ENCODE measurements at places on chromosomes 3 and 15.

DNA sequence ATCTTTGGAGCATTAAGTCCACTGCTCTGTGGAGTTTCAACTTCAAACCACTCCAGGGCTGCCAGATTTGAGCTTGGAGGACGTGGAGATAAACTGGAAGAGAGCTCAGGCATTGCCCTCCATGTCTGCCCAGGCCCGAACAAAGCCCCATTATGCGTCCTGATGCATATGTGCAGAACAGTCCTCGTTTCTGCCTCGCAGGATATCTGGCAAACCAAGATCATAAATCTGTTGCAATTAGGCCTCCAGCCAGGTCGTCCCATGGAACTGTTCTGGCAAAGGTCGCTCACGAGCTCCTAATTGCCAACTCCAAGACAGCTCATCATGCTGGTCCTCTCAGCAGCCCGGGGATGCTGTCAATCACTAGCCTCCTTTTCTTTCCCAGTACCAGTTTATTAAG lies 91.2 kb downstream of the SEMA5B start:
- no peak overlapping the region for H3K27ac ChIP-seq
- H3K27me3 ChIP-seq: peaks cover 16% of the 10 kb centered on the region
- no peaks in the 10 kb centered on the region for H3K4me1 ChIP-seq
- no peak overlapping the region for H3K4me3 ChIP-seq
- ATAC-seq: no peak

DNA sequence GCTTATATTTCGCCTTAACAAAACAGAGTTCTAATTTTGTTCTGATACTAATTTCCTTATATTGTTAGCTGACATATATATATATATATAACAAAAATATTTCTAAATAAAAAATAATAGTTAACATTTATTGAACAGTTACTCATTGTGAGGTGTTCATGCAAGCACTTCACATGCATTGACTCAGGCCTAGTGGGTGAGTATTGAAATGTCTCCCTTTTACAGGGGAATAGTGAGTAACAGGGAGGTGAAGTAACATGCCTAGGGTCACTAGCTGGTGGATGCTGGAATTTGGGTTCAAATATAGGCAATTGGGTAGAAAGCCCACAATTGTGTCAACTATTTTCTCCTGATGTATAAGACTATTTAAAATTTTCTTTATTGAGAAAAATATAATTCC lies 102.6 kb upstream of the ZPLD1 start:
- H3K36me3 ChIP-seq: no peaks in the 10 kb centered on the region
- H3K4me1 ChIP-seq: no peaks in the 10 kb centered on the region
- H3K27me3 ChIP-seq: peaks cover 8% of the 10 kb centered on the region
- H3K27ac ChIP-seq: no peak overlapping the region
- no peak overlapping the region for H3K4me3 ChIP-seq

- peak within 1 kb of the TSS; percentile 86 for H3K4me3 ChIP-seq
- H3K36me3 ChIP-seq: peaks cover 14% of the 10 kb centered on the region
- no peaks in the 10 kb centered on the region for H3K27me3 ChIP-seq
- peak; percentile 61 for ATAC-seq
- H3K27ac ChIP-seq: peak within 1 kb of the TSS; percentile 91
- peaks cover 51% of the 10 kb centered on the region for H3K4me1 ChIP-seq
Measured at GRCh38 chr3:191329654-191330529, at the start of gene UTS2B. Gene UTS2B, minus strand, starts transcription at chr3:191330526. Its CDS starts 48,337 bp downstream, at chr3:191282189.

DNA sequence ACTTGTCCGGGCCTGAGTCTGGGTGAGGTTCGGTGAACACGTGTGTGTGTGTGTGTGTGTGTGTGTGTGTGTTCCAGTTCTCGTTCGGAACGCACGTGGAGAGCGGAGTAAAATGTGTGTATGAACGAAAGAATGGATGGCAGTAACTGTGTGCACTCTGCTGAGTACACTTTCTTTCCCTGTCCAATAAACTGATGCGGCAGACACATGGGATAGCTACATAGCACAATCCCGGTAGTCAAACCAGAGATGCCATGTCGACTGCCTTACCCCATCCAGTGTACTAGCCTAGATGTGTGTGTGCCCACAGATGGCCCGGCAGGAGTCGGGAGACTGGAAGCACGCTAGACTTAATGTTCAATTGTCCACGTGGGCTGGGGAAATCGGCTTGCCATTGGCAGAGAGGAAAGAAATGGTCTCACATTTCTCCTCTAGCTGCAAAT lies 507 bp upstream of the GOLIM4 start:
- H3K36me3 ChIP-seq: no peaks in the 10 kb centered on the region
- no peaks in the 10 kb centered on the region for H3K27me3 ChIP-seq
- H3K4me3 ChIP-seq: peak overlapping the region; percentile 87

DNA sequence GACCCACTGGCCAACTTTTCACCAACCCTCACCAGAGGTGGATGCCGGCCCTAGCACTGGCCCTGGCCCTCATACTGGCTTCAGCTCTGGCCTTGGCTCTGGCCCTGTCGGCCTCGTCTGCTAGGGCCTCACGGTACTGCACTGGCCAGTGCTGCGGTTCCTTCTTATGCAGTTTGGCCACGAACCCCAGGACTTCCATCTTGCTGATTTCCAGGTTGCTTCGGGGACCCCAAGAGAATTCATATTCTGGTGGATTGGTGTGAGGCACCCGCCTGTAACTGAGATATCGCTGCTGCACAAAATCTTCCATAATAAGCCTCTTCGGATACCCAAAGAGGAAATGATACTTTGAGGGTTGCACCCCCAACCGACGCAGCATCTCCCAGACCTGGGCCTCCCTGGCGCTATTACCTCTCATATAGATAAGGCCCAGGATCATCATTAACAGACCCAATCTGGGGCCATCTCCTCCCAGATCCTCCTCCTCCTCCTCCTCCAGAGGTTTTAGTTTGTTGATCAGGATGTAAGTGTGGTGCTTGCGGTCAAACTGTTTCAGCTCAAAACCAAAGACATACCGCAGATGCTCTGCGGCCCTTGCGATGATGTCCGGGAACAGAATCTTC lies 883 bp downstream of the MAGEF1 start:
- H3K4me1 ChIP-seq: peaks cover 29% of the 10 kb centered on the region
- H3K36me3 ChIP-seq: peaks cover 12% of the 10 kb centered on the region
- ATAC-seq: peak; percentile 83
- no peaks in the 10 kb centered on the region for H3K27me3 ChIP-seq
- peak overlapping the region; percentile 83 for H3K27ac ChIP-seq
- peak overlapping the region; percentile 87 for H3K4me3 ChIP-seq

- no peak overlapping the region for H3K4me3 ChIP-seq
- H3K27ac ChIP-seq: no peak overlapping the region
- H3K4me1 ChIP-seq: peaks cover 12% of the 10 kb centered on the region
- peaks cover 47% of the 10 kb centered on the region for H3K36me3 ChIP-seq
Measured at GRCh38 chr3:52839892-52840545, 5.2 kb upstream of the MUSTN1 start.

DNA sequence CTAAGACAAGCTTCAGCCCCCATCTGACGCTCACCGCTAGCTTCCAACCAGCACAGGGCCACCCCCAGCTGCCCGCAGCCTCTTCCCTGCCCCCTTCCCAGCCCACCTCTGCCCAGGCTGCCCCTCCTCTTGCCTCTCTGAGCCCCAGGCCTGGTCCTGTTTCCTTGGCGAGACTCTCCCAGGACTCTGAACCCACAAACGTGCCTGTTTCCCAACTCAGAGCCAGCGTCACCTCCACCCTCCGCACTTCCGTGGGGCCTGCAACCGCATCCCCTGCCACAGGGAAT lies 35.0 kb downstream of the ZXDC start:
- no peak overlapping the region for H3K27ac ChIP-seq
- ATAC-seq: no peak
- no peak overlapping the region for H3K4me3 ChIP-seq
- H3K4me1 ChIP-seq: no peaks in the 10 kb centered on the region
- H3K27me3 ChIP-seq: no peaks in the 10 kb centered on the region

GRCh38 chr15:97995192-97995591 lies 34.7 kb downstream of the ARRDC4 start:
- H3K4me3 ChIP-seq: no peak overlapping the region
- no peak overlapping the region for H3K27ac ChIP-seq
- H3K27me3 ChIP-seq: no peaks in the 10 kb centered on the region
- H3K4me1 ChIP-seq: peaks cover 8% of the 10 kb centered on the region

DNA sequence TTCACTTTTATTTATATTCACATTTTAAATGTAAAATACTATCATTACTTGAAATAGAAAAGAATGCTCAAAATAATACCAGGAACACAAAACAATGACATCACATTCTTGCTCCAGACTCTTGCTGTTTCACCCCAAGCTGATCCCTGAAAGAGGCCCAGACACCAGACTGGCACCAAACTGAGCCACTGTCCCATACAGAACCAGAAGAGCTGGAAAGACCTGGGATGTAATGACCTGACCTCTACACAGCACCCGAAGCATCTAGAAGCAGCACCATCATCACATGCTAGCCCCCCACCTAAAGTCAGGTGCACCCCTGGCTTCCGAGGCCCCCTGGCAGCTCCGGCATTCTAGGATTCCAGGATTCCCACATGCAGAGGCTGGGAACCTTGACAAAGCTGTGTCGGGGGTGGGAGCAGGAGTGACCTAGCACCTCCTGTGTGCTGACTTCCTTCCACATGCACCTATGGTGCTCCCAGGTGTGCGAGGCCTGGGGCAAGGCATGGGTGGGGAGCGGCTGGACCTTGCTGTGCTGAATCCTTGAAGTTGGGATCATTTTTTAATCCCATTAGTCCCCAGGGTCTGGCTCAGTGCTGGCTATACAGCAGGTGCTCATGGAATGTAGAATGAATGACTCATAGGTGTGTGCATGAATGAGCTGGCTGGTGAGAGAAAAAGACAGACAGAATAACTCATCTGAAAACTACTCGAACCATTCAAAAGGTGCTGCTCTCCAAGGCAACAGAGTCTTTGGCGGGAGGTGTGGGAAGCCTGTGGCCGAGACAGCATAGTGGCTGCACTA lies 144.7 kb upstream of the IQSEC1 start:
- no peaks in the 10 kb centered on the region for H3K36me3 ChIP-seq
- no peak overlapping the region for H3K4me3 ChIP-seq
- H3K4me1 ChIP-seq: no peaks in the 10 kb centered on the region
- ATAC-seq: no peak
- H3K27ac ChIP-seq: no peak overlapping the region
- H3K27me3 ChIP-seq: peaks cover 47% of the 10 kb centered on the region

- H3K4me1 ChIP-seq: no peaks in the 10 kb centered on the region
- ATAC-seq: no peak
- peaks cover 7% of the 10 kb centered on the region for H3K36me3 ChIP-seq
- H3K27ac ChIP-seq: no peak overlapping the region
Measured at GRCh38 chr3:3991598-3991997, 192.4 kb downstream of the LRRN1 start.

Measured in stimulated activated memory B cell treated with anti-CD40 and anti-IgM and Interleukin-4, amounts not matched to agents 10 μg/mL and 1 μg/mL and 100 μg/mL, for 72 hours (primary cell).